Activated CD8-positive, alpha-beta memory T cell treated with anti-CD3 and anti-CD28 coated beads, Interleukin-2, amount 10 ng/mL, durations not matched to agents 7 days and 5 days (primary cell): ENCODE measurements at places on chromosomes 11 and 22.

GRCh38 chr11:106656646-106657045 lies 361.6 kb downstream of the GUCY1A2 start:
- no peak for DNase-seq

DNA sequence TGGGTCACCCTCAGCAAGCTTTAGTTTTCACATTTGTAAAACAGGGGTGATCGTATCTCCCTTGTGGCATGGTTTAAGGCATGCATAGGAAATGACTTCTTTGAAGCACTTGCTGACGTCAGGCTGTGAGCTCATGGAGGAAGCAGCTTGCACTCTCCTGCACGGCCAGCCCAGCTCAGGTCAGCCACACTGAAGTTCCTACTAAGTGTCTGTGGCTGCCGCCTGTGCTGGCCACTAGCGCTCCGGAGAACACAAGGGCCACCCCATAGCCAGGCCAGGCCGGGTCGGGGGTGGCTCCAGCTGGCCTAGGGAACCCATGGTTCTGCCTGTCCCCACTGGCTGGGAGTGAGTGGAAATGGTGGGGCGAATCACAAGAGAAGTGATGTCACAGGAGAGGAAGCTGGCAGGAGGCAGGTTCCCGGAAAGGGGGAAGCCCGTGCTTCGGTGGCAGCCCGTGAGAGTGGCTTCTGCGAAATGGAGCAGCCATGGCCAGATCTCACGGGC lies 28.2 kb downstream of the KCTD17 start:
- DNase-seq, result peak; percentile 98

DNA sequence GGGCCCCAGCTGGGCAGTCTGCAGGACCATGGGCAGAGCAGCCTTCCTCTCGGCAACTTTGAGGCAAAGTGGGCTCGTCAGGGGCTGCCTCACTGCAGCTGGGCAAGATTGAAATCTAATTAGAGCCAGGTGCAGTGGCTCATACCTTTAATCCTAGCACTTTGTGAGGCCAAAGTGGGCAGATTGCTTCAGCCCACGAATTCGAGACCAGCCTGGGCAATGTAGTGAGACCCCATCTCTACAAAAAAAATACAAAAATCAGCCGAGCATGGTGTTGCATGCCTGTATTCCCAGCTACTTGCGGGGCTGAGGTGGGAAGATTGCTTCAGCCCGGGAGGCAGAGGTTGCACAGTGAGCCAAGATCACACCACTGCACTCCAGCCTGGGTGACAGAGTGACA lies 34.2 kb downstream of the ARHGAP8 start:
- DNase-seq, result no peak

GRCh38 chr22:29353286-29353685 lies 35.1 kb downstream of the AP1B1 start:
- DNase-seq, result no peak

- DNase-seq, result no peak
These were observed 1527.9 kb downstream of the BRD1 start for GRCh38 chr22:48299801-48300200.

GRCh38 chr11:2587976-2588748 lies 111.6 kb downstream of the KCNQ1OT1 start:
- DNase-seq, result peak; percentile 27

- DNase-seq, result peak; percentile 27
These were observed 48.4 kb upstream of the THY1 start for GRCh38 chr11:119471329-119471728.

DNA sequence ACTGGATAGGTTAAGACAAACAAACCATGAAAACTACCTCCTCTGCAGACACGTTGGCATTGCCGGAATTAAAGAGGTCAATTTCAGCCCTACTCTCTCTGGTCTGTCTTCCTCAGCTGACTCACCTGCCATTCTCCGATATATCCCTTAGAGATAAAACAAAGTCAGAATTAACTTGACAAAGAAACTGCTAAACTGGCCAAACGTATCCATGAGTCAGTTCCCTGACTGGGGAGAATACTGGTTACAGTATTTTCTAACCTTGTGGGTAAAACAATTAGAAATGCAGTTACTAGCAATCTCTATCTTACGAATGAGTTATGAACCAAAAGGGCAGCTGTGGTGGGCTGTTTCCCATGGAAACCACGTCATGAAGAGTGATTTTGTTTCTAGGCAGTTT lies 96.2 kb downstream of the RDX start:
- no peak for DNase-seq
